CD4-positive, alpha-beta T cell treated with Interleukin-15 for 4 hours (primary cell): ENCODE measurements at places on chromosomes 3 and 15.

DNA sequence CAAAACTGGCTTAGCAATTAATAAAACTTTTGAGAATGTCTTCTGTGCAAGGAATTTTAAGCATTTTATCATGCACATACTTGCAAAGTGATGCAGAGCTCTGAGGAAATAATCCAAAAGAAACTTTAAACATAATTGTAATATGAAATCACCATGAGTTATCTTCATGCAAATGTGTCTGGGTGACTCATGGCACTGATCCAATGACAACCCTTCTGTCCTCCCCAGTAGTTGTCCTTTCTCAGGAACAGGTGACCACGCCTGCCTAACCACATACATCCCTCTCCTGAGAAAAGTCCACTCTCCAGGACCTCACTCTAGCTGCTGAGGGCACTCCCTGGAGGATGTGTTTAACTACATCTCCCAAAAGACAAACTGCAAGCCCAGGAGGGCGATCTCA is 530.6 kb upstream of the IL12A start:
- DNase-seq = no peak

DNA sequence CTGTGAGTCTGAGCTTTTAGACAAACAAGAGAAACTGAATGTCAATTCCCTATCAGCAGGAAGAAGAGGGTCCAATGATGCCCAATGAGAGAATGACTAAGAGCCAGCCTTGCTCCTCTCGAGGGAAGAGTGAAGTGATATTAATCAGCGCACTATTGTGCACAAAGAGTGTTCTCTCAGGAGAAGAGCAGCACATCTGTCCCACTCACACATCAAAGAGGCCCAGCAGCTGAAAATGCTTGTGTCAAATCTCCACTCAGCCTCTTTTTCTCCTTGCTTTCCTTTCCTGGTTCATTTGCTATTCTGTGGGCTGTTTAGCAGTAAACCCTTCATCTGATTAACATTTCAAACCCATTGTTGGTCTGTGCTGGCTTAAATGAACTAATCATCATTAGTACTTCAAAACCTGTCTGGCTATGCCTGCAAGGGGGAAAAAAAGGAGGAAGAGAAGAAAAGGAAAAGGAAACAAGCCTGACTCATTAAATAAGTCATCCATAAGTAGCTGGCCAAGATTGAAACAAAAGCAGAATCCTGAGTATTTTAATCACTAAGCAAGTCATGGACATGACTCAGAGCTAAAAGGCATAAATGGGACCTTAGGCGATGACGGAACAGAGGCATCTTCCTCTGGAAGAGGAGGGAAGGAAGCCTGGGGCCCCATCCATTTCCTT is 912.7 kb downstream of the TUSC7 start:
- no peak for DNase-seq

GRCh38 chr15:89783111-89783860 is 7.2 kb downstream of the MESP2 start:
- no peak for DNase-seq

DNA sequence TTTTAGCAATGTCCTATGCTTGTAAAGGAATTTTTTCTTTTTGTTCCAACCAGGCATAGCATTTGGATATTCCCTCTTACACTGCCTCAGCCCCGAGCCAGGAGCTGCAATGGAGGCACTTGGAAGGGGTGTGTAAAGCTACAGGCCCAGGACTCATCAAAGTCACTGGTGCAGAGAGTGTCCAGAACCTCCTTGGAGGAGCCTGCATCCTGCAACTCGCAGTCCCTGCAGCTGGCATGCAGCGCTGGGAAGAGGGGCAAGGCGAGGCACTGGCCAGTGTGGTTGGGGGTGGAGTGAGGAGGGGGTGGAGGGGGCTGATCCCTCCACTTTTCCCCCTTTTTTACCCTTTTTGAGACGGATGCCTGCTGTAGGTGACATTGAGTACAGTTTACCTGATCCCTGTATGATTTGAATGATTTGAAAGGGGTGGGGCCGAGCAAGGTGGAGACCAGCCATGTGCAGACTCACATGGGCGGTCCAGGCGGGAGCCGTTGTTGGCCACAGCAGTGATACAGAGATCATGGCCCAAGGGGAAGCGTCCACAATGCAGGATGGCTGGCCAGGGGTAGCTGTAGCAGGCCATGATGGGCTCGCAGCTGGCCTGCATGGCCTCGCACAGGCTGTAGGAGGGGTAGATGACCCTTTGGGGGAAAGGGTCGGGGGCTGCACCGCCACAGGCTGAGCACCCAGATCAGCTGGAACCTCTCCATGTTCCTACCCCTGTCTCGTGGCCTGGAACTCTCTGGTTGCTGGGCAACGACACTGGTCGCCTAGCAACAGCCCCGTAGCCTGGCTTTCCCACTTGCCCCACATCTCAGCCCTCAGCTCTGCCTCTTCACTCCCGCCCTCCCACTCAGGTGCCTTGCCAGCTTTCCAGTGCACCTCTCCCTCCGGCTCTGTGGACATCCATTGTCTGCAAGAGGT is 7.9 kb downstream of the P4HTM start:
- DNase-seq = no peak

- no peak for DNase-seq
These were observed 32.5 kb downstream of the ITPR1 start for GRCh38 chr3:4525560-4526223.

DNA sequence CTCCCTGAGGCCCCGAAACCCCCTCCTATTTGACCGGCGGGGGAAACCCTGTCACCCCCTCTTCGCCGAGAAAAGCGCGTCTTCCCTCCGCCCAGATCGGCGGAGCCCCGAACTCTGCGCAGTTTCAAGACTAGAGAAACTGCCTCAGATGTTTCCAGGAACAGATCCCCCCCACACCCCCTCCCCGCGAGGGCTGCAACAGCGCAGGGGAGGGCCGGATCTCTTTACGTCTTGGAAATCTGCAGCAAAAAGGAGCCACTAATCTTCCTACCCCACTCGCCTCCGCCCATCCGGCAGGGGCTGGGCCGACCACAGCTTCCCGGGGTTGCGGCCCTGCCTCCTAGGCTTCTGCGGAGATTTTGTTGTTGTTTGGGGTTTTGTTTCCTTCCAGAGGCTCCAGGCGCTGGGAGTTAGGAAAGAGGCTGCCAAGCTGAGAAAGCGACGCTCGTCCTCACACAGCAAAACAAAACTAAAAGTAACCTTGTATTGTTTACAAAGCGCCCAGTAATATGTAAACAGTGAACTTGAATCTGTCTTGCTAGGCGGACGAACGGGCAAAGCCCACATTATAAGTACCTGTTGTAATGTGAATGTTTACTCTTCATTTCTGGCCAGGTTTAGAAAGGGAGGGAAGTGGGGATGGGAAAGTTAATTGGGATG is 2.2 kb downstream of the FOXB1 start:
- DNase-seq = peak; percentile 65

GRCh38 chr3:195042743-195043606 is 228.0 kb downstream of the XXYLT1 start:
- DNase-seq = no peak

- peak; percentile 49 for DNase-seq
These were observed 24.6 kb downstream of the EBLN2 start for GRCh38 chr3:73086071-73086494.

- DNase-seq = no peak
These were observed 14.6 kb downstream of the HDAC11 start for GRCh38 chr3:13494463-13495350.

DNA sequence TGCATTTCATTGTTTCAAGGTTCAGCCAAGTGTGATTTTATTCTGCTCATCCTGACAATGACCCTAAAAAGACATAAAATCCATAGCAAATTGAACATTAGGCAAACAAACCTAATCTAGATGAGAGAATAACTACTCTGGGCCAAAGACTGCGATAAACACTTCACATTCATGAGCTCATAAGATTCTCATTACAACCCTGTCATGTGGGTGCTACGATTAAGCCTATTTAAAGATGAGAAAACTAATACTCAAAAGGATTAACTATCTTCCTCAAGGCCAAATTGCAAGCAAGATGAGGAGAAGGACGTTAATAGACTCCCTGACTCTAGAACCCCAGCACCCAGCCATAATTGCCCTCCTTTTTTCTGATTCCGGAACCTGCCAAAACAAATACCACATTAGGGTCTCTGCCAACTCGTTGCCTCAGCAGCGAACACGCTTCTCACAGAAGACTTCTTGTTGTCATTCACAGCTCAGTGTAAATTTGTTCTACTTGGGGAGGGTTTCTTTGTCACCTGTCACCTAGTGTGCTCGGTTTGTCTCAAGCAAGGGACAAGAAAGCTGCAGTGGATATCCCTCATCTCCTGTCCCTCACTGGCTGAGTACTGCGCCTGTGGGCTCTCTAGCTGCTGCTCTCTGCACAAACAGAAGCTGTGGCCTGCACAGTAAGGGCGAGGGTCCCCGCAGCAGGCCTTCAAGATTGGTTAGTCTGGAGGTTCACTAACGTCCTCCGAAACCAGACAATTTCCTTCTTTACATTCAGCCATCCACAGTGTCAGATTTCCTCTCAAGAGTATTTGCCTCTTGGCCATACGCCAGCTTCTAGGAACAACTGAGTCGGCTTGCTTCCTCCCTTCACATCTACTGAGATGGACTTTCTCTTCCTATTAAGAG is 200.0 kb upstream of the UBE2E2 start:
- DNase-seq = no peak

DNA sequence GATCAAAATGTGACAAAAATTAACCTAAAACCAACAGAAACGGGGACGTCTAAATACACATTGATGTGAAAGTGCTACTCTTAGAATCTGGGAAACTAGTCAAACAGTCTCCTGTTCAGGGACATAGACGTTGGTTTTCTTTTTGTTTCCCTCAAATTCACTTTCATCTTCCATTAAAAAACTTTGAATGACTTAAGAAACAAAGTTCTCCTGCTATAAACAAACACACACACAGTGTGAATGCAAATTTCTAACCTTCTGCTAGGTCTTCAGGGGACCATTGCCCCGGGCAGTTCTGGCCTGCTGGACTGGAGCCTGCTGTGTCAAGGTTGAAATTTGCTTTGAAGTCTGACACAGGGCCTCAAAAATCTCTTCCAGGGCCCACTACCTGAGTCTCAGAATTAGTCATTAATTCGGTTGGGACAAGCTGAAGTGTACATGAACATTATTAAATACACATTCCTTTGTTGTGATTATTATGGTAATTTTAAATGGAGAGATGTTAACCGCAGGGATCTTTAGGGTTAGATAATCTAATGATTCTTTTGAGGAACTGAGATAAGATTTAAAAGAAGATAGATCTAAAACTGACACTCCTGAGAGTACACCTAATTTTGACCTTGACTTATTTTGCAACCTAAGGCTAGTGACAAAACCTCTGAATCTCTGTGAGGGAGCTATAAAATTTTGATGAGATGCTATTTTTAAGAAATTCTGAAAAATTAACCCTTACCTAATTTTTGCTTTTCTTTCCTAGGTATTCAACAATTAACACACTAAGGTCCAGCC is 1260.4 kb downstream of the ROBO1 start:
- no peak for DNase-seq

DNA sequence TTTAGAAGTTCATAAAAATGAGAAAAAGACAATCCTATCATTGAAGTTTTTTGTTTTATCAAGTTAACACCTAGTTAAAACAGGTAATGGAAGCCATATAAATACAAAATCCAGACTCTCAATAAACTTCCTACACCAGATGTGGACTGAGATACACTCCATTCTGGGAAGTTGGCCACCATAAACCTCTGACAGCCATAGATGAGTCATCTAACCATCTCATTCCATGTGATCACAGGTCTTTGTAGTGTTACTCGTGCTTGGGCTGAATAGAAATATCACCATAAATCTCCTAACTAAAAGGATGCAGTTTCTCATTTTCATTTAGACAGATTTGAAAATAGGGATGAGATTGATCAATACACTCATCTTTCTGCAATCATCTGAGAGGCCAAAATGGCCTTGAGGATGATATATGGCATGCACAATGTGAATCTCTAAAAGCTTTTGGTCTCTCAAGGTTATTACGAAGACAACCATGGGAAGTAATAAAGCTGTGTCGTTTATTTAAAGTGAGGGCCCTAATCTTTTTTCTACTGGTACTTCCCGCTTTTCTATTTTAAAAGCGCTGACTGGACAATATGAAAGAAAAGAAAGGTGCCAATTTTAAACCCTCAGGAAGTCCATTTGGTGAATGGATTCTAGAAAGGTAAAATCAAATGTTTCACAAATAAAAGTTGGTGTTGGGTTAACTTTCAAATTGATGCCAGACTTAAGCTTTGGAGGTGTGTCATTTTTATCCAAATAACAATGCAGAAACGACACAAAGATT is 155.5 kb downstream of the POLR2M start:
- no peak for DNase-seq

DNA sequence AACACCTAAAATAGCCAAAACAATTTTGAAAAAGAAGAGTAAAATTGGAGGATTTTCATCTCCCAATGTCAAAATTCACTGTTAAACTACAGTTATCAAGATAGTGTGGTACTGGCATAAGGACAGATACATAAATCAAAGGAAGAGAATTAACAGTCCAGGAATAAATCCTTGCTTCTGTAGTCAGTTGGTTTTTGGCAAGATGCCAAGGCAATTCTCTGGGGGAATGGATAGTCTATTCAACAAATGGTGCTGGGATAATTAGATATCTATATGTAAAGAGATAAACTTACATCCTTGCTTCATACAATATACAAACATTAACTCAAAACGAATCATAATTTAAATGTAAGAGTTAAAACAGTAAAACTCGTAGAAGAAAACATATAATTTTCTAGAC is 57.9 kb upstream of the SELENOK start:
- no peak for DNase-seq
